Cardiac ventricle fibroblast (primary cell): ENCODE measurements at places on chromosomes 6 and 20. TPM values are rescaled to one million over a fixed set of nuclear protein-coding genes. Genes with fewer than 3 reads are reported as not detected.

RIPPLY2 gene
- total RNA-seq: not detected in 2 replicates

BMP6 gene
- 4.9 and 8.8 TPM in 2 replicates for total RNA-seq

IMPG1 gene
- not detected in 2 replicates for total RNA-seq

OPRL1 gene
- total RNA-seq: 0.34 and 0.44 TPM in 2 replicates

MMP24 gene
- 0.05 and 0.06 TPM in 2 replicates for total RNA-seq

KCNK17 gene
- not detected in 2 replicates for total RNA-seq

LRRC1 gene
- total RNA-seq: 1.3 and 1.8 TPM in 2 replicates

CNBD2 gene
- 2.8 and 5.1 TPM in 2 replicates for total RNA-seq

ZBTB9 gene
- total RNA-seq: 2.6 and 4.7 TPM in 2 replicates

ABHD16B gene
- total RNA-seq: not detected in 2 replicates

ADGRF5 gene
- 3.8 and 5.1 TPM in 2 replicates for total RNA-seq

ATF6B gene
- 31.5 and 31.7 TPM in 2 replicates for total RNA-seq

EYS gene
- not detected in 2 replicates for total RNA-seq

DSP gene
- total RNA-seq: 0.29 and 0.31 TPM in 2 replicates

SIRPD gene
- not detected in 2 replicates for total RNA-seq

LAMA5 gene
- 40.0 and 48.2 TPM in 2 replicates for total RNA-seq

IFT52 gene
- 15.3 and 24.7 TPM in 2 replicates for total RNA-seq

CTNNBL1 gene
- total RNA-seq: 17.3 and 21.7 TPM in 2 replicates

RRAGD gene
- total RNA-seq: 0.20 and 0.75 TPM in 2 replicates

DEFB113 gene
- not detected in 2 replicates for total RNA-seq

SLC12A5 gene
- total RNA-seq: not detected in 2 replicates

FAM209B gene
- not detected in 2 replicates for total RNA-seq

RTF2 gene
- 46.0 and 49.7 TPM in 2 replicates for total RNA-seq

RSPH9 gene
- total RNA-seq: 0.19 TPM in 1 of 2 replicates, not detected in the other

EBF4 gene
- total RNA-seq: 0.49 and 0.69 TPM in 2 replicates

PI3 gene
- total RNA-seq: not detected in 2 replicates

NOX3 gene
- total RNA-seq: not detected in 2 replicates

NNAT gene
- not detected in 2 replicates for total RNA-seq

TMX4 gene
- total RNA-seq: 31.8 and 34.0 TPM in 2 replicates

BPIFB2 gene
- total RNA-seq: not detected in 2 replicates

ENPP1 gene
- total RNA-seq: 1.2 and 1.7 TPM in 2 replicates

FILIP1 gene
- 0.69 and 1.1 TPM in 2 replicates for total RNA-seq

ZSCAN9 gene
- total RNA-seq: 4.6 and 5.1 TPM in 2 replicates

SCUBE3 gene
- 2.1 and 2.9 TPM in 2 replicates for total RNA-seq

SYCP2 gene
- 0.12 and 0.20 TPM in 2 replicates for total RNA-seq

CCDC28A gene
- total RNA-seq: 6.7 and 7.2 TPM in 2 replicates

FAM217A gene
- total RNA-seq: not detected in 2 replicates

PRICKLE4 gene
- total RNA-seq: 1.5 and 2.6 TPM in 2 replicates

CCN6 gene
- not detected in 2 replicates for total RNA-seq

TAF8 gene
- total RNA-seq: 12.9 and 13.1 TPM in 2 replicates

ALDH8A1 gene
- total RNA-seq: 0.59 TPM in 1 of 2 replicates, not detected in the other

VSX1 gene
- not detected in 2 replicates for total RNA-seq

SNPH gene
- 3.4 and 3.9 TPM in 2 replicates for total RNA-seq

HFE gene
- total RNA-seq: 12.0 and 14.8 TPM in 2 replicates

MLIP gene
- total RNA-seq: under 0.01 TPM in 1 of 2 replicates, not detected in the other

PBOV1 gene
- total RNA-seq: not detected in 2 replicates

AGPAT4 gene
- 2.6 and 3.3 TPM in 2 replicates for total RNA-seq

MYO6 gene
- 7.0 and 8.4 TPM in 2 replicates for total RNA-seq
